CD4-positive, alpha-beta T cell treated with Interleukin-2 at 100 ng/mL for 4 hours (primary cell): ENCODE measurements at places on chromosomes 6 and 20.

GRCh38 chr20:37406010-37406998, 60.4 kb downstream of the SRC start:
- peak; percentile 8 for DNase-seq

DNA sequence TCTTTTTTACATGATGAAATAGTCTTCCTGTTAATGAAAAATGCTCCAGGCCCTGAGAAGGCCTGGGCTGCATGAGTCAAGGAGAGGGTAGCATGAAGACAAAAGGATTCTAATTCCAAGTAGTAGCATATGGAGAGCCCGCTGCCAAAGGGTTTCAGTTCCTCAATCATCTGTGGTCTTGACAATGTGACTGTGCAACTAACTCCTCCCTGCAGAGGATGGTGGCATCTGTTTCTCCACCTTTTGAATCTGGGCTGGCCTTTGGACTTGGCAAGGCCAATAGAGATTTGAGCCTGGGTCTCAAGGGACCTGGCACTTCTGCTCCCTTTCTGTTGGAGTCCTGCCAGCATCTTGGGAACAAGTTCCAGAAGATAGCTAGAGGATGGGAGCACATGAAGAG, 35.1 kb upstream of the ANKEF1 start:
- no peak for DNase-seq

- DNase-seq: no peak
Observed at GRCh38 chr20:14830899-14831298, 493.5 kb upstream of the FLRT3 start.

DNA sequence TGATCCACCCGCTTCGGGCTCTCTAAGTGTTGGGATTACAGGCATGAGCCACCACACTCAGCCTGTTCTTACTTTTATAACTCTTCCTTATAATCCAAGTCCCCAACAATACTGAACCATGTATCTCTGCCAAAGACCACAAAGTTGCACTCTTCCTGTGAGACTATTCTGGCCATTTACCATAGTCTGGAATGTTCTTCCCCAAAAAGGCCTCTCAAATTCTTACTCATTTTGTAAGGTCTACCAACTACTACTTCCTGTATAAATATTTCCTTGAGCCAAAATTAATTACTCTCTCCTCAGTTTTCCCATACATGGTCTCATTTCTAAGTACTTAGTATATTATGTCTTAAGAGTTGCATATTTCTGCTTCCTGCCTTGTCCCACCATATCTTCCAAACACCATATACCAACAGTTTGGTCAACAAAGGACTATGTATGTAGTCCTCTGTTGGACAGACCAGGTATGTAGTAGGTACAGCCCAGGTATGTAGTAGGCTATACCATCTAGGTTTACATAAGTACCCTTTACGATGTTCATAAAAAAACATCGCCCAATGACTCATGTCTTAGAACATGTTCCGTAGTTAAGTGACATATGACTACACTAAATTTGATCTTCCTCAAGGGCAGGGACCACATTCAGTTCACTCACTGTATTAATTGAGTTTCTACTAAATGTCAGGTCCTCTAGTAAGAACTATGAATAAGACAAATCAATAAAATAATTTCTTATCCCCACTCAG, 22.0 kb downstream of the RANBP9 start:
- DNase-seq: no peak

DNA sequence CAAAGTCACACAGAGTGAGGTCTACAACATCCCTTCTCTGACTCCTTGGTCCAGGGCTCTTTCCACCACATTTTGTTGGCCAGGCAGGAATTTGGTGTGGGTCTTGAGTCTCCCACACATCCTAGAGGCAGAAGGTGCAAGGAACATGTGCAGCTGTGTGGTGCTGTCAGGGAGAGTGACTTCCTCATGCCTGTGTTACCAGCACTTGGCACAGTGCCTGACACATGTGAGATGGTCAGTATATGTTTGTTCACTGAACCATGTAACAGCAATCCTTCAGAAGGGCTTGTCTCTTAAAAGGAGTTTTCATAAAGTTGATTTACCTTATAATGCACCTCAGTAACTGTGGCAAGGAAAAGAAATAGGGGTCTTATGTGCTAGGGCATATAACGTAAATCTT, 168.5 kb downstream of the CDC5L start:
- no peak for DNase-seq
